ENCODE measurements at places on chromosomes 7 and 10. TPM values are rescaled to one million over a fixed set of nuclear protein-coding genes. Genes with fewer than 3 reads are reported as not detected.

Gene FFAR4
- not detected for total RNA-seq

DNA sequence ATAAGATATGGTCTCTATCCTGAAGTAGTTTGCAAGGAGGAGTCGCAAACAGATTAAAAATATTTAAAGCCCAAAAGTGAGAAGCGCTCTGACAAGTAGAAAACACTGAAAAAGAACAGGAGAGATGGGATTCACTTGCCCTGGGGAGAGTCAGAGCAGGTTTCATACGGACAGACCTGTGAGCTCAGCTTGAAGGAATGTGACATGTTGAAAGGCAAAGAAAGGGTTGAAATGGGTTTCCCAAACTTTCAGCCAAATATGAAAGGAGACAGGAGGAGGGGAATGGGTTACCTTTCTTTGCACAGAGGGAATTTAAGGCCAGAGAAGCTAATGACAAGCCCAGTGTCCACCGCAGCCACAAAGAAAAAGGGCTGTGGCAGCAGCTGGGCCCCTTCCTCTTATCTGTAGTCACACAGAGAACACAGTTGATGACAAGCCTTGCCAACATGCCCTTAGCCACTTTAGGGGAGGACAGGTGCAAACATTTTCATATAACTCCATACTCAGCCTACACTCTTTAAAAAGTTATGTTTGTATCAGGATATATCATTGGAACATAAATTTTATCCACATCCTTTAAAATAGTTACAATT lies 14.9 kb downstream of the HOXA1 start:
- peak; percentile 44 for DNase-seq

Gene CABCOCO1
- total RNA-seq = 0.26 TPM

Gene OR2A1
- total RNA-seq = under 0.01 TPM

DNA sequence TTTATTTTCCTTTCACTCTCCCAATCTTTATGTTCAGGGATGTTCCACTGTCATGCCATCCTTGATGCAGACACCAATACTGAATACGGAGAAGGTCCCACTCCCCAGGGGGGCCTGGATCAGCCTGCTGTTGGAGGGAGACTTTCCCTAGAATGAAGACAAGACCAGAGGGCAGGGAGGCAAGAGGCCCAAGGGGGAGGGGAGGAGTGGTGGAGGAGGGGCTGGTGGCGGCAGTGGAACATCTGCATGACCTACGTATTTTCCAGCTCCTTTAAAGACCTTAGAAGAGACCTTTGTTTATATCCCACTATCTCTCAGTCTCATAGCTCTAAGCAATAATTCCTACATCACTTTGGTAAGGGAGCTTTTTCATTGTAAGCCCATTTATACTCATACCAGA lies 183.0 kb downstream of the HECW1 start:
- no peak for DNase-seq

- no peak for DNase-seq
These were observed 146.3 kb downstream of the BAMBI start for GRCh38 chr10:28823501-28824075.

- no peak for DNase-seq
These were observed 100.8 kb downstream of the MKI67 start for GRCh38 chr10:128025437-128025836.

DNA sequence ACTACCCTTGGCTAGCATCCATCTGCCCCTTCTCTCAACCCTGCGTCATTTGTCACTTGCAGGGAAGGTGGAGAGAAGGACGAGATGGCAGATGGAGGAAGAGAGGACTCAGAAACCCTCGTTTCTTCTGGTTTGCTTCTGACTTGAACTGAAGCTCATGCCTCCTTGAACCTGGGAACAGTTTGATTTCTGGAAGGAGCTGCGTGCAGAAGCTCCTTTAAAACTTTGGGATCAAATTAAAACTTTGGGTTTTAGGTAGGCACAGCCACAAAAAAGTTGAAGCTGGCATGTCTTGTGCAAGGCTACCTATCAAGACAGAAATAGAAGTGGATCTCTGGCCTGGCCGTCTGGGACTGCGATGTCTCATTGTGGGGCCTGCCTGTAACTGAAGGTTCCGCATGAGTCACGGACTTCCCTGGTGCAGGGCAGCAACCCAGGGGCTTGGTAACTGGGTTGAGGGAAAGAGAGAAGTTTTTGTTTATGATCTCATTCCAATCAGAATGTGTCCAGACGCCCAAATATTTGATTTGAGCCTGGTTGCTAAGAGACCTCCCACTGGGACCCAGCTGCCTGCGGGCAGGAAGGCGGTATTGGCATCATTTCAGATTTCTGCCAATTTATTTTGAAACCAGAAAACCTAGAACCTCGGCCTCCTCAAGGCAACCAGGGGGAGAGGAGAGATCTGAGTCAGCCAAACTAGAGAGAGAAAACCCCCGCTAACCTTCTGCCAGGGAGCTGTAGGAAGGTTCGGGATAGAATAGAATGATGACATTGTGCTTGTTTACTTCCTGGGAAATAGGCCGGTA lies 15.8 kb upstream of the CAMK1D start:
- DNase-seq = peak; percentile 99

- DNase-seq = no peak
These were observed 66.5 kb upstream of the TCF7L2 start for GRCh38 chr10:112883360-112884178.

DNA sequence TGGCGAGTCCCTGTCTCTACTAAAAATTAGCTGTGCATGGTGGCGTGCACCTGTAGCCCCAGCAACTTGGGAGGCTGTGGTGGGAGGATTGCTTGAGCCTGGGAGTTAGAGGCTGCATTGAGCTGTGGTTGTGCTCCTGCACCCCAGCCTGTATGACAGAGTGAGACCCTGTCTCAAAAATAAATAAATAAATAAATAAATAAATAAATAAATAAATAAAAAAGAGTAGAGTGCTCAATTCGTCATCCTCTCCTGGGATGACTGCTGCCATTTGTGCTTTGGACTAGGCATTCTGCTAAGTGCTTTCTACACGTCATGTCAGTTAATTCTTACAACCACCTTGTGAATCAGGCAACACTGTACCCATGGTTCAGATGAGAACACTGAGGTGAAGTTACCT lies 130.6 kb downstream of the DOCK1 start:
- DNase-seq = no peak

DNA sequence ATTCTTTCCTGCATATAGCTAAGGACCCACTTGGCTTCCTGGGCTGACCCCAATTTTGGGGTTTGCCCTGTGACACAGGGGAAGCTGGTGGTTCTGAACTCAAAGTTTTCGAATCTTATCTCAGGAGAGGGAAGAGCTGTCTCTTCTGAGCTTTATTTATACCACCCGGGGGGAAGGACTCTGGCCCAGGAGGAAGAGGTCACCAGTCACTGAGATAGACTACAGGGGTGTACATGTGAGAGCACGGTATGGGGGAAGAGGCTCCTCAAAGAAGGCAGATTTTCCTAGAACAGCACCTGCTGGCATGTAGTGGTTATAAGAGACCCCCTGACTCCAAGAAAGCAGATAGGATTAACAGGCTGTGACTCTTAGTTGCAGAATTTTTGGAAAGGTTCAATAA lies 101.8 kb upstream of the ELMO1 start:
- no peak for DNase-seq

DNA sequence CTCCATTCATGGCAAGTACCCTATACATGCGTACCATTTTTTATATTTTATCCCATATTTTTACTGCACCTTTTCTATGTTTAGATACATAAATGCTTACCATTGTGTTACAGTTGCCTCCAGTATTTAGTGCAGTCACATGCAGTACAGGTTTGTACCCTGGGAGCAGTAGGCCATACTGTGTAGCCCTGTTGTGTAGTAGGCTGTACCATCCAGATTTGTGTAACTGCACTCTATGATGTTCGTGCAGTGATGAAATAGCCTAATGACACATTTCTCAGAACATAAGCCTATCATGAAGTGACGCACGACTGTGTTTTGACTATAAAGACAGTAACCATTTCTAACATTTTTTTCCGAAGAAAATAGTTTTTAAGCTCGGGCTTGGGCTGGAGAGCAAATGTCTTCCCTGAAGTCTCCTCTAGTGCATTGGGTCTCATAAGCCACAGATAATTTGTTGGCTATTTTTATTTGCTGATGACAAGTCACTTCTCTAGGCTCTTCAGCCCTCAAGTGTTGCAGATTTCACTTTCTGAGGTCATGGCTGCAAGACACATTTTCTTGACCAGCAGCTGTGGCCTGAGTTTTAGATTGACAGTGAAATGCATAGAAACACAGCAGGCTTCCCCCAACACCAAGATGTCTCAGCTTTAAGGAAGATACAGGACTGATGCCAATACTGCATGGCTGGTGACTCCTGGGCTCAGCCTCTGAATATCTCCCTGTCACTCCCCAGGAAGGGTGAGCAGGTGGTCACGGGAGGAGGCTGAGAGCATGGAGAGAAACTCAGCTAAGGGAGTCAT lies 26.9 kb downstream of the EPDR1 start:
- no peak for DNase-seq

DNA sequence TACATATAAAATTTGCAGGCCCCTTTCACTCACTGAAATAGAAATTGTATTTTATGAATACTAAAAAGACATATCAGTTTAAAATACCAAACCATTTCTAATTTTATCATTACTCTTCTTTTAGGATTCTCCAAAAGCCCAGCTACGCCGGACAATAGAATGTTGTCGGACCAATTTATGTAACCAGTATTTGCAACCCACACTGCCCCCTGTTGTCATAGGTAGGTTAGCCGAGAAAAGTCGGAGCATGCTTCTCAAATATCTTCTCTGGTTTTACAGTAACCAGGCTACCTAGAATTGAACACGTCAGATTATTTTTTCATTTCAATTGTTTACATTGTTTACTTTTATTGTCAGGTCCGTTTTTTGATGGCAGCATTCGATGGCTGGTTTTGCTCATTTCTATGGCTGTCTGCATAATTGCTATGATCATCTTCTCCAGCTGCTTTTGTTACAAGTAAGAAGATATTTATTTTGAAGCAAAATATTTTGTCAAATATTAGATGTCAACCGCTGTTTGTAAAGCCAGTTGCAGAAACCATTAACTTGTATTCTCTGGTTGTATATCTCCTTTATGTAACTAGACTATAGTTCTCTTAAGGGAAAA lies 57.6 kb downstream of the MMRN2 start:
- DNase-seq = peak; percentile 58

Gene BAIAP2L1
- 5.3 TPM for total RNA-seq

Gene FBXO24
- total RNA-seq = 0.33 TPM

DNA sequence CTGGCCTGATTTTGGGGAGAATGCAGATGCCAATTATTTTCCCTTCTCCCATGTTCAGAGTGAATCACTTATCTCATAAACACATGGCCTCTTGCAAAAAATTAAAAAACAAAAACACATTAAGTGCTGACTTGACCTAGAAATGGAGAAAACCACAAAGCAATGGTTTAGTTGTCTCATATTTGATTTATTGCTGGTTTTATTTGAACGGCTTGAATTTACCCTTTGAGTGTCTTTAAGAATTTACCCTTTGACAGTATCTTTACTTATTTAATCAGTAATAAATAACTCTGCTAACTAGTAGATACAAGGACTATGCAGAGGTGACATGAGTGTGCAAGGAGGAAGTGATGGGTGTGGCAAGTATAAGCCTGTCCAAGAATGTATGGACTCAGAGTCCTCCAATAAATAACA lies 68.1 kb upstream of the GSDME start:
- peak; percentile 25 for DNase-seq

DNA sequence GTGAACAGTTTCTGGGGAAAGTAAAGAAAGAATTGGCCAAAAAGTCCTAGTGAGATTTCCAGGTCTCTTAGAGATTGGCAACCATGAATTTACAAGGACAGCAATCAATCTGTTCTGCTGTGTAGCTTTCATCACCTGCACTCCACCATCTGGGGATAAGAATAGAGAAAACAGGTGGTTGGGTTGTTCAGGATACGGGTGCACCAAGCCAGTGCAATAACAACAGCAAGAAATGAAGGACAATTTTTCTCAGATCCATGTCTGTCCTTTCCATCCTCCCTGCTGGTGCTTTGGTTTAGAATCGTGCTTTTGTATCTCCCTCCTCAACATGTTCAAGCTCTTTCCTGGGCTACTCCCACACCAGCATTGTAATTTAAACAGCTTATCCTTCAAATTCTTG lies 787.7 kb downstream of the GRID1 start:
- no peak for DNase-seq

GRCh38 chr10:89236226-89236797 lies 15.3 kb downstream of the LIPA start:
- DNase-seq = no peak

DNA sequence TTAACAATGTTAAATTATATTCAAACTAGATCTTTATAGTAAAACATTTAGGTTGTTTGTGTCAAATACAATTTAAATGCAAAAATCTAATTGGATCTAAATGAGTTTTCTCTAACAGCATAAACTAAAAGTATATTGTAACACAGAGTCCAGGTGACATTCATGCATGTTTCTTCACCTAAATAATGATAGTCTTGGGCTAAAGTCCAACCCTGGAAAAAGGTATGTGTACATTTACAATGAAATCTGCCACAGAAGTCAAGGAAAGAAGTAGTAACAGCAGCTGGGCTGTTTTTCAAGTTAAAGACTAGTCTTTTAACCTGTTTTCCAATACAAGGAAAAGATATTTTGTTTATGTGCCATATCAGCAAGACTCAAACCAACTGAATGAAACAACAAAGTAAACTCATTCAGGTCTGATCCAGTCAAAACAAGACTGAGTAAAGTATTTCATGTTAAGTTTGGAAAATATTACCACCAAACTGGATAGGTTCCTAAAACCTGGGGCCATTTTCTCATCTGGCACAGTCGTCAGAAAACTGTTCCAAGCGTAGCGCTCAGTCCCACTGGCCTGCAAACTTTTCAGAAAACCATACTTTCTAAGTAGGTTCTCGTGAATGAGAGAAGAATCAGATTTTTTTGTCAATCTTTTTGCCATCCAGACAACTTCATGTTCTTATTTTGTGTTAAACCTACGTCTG lies 349.2 kb downstream of the HGF start:
- DNase-seq = no peak

GRCh38 chr7:28389504-28390395 lies 22.6 kb upstream of the CREB5 start:
- DNase-seq = peak; percentile 62
